Inflammatory macrophage (primary cell): ENCODE measurements at places on chromosomes 12 and 14.

DNA sequence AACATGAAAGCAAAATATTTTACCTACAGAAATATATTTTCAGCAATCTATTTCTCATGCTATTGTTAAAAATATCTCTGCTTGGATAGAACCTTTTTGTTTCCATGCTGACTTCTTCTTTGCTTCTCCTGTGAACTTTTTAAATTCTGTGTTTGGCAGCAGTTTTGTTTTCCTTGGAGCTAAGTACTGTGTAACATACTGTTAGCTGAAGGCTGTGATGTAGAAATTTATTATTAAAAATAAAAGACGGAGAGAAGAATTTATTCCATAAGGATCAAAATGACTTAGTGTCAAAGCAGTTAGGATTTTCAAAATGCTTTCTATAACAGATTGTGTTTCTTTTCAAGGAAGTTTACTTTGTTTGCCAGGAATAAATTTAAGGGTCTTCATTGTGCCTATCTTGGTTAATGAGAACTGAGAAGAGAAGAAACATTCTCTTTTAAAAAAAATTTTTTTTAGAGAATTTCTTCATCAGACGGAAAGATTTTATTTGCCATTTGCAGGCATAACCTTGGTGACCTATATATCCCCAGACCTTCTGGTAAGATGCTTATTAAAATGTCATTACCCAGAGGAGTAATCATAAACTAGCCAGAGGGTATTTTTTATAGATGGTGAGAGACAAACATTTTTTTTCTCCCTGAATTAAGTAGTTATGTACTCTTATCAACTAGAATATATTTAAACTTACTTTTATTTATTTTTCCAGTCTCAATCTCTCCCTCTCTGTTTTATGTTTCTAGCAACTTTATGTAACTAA, 147.1 kb upstream of the SLCO1C1 start:
- no peak for DNase-seq

DNA sequence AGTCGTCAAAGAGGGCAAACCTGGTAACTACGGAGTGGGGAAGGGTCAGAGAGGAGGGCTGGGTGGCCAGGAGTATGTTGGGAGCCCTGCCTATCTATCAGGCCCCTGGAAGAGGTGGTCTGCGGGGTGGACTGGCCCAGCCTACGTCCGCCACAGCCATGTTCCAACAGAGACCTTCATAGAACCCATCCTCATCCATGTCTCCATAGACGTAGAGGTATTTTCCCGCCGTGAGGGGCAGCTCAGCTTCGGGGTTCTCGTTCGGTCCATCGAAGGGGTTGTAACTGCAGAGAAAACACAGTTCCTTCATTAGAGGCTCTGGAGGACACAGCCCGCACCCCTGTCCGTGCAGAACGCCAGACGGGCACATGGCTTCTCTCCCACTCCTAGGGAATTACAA, 107.3 kb downstream of the PIWIL1 start:
- no peak for DNase-seq

DNA sequence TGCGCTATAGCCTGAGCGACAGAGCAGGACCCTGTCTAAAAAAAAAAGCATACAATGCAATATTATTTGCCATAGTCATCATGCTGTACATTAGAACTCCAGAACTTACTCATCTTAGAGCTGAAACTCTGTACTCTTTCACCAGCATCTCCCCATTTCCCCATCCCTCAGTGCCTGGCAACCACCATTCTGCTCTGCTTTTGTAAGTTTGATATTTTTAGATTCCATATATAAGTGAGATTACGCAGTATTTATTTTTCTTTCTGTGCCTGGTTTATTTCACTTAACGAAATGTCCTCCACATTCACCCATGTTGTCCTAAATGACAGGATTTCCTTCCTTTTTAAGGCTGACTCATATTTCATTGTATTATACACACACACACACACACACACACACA, 121.8 kb downstream of the BBS10 start:
- peak; percentile 33 for DNase-seq

DNA sequence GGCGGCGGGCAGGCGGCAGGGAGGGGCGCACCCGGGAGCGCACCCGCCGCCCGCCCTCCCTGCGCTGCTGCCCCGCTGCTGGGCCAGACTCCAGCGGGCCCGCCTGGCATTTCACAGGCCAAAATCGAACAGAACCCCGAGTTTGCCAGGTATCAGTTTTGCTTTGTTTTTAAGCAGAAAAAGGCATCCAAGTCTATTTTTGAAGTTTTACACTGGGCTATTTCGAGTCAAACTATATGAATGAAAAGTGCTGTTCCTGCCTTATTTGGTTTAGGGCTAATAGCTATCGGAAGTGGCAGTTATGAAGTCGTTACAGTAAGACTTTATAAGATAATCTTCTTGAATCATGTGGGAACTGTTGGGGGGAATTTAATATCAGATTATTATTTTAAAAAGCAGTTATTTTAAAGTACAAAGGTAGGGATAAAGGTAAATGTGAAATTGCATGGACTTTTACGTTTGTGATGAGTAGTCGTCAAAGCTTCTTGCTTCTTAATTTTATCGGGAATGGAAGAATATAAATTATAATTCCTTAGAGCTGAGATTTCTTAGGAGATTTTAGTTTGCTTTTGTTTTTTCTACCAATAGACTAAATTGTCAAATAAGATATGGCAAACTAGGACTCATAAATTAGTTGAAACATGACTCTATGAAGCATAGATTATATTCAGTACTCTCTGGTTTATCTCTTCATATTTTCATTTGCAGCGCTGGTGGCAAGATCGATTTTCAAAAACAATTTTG, 1.1 kb downstream of the MSRB3 start:
- DNase-seq, result no peak

DNA sequence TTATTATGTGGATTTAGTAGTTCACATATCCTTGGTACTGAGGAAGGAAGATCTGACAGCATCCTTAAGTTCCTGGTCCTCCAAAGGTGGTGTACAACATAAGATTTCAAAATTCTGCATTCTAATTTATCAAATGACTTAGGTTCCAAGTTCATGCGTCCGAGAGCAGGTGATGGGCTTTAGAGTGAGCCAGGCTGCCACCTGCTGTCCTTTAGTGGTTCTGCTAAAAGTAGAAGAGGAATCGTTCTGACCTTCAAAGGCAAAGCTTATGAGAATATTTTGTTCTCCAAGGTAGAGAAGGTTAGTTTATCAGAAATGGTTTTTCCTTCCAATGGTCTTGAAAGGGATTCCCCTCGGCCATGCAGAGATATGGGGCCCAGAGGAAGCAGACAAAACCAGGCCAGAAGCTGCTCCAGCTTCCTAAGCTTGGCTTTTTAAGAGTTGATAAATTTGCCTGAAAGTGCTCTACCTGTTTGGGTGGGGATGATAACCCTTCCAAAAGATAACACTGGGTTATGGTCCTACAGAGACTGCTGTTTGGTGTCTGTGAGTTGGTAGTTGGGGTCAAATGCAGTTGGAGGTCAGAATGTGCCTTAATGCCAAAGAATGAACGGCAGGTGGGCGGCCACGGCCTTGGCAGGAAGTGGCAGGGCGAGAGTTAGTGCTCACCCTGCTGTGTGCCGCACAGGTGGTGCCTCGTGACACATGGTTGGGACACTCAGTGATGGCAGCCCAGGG, 29.1 kb upstream of the LRTM2 start:
- peak; percentile 68 for DNase-seq

DNA sequence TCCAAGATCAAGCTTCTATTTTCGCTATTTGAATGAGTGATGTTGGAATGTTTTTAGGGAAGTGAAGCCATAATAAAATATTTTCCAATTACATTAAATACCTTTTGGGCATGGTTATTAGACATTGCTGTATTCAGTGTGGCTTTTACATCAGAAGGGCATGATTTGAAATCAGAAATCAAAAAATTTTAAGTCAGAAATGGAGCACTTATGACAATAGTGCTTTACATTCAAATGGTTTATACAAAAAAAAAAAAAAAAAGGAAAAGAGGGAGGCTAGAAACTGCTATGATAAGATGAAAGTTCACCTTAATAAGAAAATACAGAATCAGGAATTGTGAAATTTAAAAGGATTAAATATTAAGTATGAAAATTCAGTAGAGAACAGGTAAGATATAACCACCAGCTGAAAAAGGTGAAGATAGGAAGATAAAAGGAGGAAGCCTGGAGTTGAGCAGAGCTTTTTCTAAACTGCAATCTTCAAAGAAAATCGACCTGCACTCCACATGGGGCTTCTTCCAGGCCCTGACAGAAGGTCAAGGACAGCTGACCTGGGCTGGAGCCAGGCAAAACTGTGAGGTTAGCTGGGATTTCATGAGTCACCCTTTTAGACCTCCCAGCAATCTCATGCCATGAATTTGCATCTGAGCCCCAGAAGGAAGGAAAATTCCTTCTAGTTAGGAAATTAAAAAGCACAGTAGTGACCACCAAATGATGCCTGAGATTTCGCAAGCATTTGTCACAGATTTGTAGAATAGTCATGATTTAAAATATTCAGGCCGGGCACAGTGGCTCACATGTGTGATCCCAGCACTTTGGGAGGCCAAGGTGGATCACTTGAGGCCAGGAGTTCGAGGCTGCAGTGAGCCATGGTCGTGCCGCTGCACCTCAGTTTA, 23.4 kb upstream of the BMP4 start:
- no peak for DNase-seq

DNA sequence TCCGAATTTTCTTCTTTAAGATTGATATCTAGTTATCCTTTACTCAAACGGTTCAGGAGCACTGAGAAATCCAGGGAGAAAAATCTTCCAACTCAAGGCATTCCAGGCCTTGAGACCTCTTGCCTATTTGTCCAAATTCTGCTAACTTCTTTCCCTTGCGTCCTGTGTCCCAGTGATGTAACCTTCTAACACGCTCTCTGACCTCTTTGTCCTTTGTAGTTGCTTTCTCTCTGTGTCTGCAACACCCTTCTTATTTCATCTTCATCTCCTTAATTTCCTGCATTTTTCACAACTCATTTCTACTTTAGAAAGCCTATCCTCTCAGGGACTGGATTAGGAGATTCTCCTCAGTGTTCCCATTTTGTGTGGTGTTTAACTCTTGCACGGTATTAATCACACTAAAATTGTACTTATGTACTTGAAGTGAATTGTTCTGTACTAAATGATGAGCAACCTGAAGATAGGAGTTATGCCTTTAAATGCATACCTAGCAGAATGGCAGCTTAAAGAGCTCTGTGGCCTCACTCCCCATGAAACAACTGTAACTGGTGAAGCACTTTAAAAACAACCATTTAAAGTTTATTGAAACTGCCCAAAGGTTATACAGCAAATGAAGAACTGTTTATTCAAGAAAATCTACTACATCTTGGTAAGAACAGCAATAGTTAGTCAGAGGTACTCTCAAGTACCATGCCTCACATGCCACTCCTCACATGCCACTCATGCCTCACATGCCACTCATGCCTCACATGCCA, 7.4 kb upstream of the SNAPC1 start:
- no peak for DNase-seq

GRCh38 chr12:77685112-77685511, 145.6 kb upstream of the NAV3 start:
- peak; percentile 8 for DNase-seq

DNA sequence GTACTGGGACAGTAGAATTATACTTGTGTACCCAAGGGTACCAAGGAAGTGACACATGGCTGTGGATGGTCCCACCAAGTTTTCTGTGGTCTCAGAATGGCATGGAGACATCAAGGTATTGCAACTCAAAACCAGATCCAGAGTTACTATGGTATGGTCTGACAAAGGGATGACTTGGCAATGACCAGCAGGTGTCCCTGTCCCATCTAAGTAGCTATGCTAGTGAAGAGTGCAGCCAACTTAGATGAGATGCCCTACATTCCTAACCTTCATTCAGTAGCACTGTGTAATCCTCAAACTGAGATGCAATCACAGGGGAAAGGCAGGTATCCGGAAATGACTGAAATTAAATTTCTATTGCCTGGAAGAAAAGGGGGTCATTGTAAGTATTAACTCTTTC, 188.7 kb upstream of the TMEM260 start:
- peak; percentile 31 for DNase-seq

- DNase-seq, result peak; percentile 50
Measured at GRCh38 chr12:25241167-25242020, 9.3 kb downstream of the KRAS start.
